ENCODE measurements at places on chromosomes 16 and 17.

DNA sequence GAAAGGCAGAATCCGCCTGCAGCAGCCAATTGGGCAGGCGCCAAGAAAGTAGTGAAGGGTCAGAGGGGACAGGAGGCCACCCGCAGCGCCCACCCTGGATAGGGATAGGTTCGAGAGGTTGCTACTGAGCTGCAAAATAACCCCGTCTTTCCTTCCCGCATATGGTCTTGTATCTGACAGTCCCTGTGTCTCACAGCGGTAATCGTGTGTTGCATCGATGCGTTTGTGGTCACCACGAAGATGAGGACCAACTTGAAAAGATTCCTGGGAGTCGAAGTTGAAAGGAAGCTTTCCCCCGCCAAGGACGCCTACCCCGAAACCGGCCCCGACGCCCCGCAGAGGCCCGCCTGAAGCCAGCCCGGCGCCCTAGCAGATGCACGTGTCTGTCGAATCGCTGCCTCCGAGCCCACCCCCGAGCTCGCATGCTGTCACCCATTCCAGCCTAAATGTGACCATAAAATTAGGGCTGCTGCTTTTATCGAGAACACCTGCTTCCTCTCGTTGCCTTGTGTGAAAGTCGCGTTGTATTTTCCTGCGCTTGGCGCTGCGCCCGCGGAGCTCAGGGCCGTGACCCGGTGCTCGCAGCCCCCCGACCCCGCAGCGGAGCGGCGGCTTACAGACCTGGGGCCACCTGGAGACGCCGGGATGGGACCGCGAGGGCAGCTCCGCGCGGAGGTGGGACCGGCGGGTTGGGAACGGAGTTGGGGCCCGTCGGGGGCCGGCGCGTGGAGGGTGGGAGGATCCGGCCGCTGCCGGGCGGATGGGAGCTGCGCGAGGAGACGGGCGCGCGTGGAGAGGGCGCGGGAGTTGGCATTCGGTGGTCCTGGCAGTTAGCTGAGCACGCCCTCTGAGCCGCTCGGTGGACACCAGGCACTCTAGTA lies at the start of gene CMTM2:
CMTM2 (plus strand) TSS at position 813 of the 881 bp plus-strand sequence. CDS start 145 bp downstream, outside the sequence.
- DNase-seq = no peak

DNA sequence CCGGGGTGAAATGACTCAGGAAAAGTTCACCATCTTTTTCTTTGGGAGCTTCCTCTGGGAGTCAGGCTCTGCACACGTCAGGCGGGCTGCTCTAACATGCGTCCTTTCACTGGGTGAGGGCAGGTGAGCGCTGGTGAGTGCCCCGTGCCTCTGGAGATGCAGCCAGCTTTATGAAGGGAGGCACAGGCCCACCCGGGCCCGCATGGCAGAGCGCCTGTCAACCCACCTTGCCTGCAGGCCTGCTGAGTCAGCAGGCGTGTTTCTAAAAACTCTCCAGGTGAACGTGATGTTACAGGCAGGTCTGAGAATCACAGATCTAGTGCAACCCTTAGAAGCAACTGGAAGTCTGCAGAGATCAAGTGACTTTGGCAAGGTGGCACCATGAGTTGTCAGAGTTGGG lies 18.4 kb downstream of the MAP1LC3B start:
- DNase-seq = no peak

- DNase-seq = peak; percentile 30
Measured at GRCh38 chr17:62653002-62653825, 25.7 kb downstream of the MRC2 start.

- no peak for DNase-seq
Measured at GRCh38 chr17:21814776-21815175, 122.5 kb downstream of the KCNJ18 start.

GRCh38 chr17:8994319-8994718 lies 27.0 kb upstream of the NTN1 start:
- DNase-seq = peak; percentile 22

GRCh38 chr17:65529761-65530522 lies 31.5 kb downstream of the AXIN2 start:
- no peak for DNase-seq

DNA sequence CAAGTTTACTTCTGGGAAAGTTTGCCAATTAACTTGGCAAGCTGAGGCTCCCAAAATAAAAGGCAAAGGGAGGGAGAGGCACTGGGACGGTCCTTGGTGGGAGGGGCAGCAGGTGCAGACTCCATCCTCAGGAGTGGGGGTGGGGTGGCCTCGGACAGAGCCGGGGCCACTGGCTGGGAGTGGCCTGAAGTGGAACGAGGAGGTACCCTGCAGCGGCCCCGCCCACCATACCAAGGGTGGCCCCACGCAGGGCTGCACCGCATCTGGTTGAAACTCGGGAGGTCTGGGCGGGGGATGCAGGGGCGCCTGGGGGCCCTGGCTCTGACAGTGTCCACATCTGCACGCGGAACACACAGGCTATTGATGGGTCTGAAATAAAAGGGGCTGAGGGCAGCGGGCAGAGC lies 42.4 kb upstream of the SLC38A10 start:
- no peak for DNase-seq

GRCh38 chr16:67397812-67398545 lies 4.7 kb upstream of the TPPP3 start:
- DNase-seq = no peak
